Stimulated activated CD4-positive, alpha-beta T cell treated with anti-CD3 and anti-CD28 coated beads, Interleukin-2, amount 100 ng/mL, for 24 hours (primary cell): ENCODE measurements at places on chromosomes 6 and 20.

DNA sequence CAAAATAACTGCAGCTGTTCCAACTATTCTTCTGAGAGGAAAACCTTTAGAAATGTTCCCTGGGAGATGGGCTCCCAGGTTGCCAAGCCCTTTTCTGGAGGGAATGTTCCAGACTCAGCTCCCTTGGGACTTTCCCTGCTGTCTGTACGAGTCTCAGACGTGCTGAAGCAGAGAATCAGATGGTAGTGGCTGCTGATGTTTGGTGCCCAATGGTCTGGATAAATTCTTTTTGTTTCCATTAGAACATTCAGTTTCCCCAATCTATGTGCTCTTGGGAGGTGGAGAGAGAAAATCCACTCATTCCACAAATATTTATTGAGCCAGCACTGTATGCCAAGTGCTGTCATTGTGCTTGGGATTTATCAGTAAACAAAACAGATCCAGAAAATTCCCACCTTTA, 40.0 kb downstream of the SNHG17 start:
- DNase-seq = no peak

- DNase-seq = peak; percentile 48
Observed at GRCh38 chr6:166253281-166253681, 54.9 kb downstream of the PRR18 start.

DNA sequence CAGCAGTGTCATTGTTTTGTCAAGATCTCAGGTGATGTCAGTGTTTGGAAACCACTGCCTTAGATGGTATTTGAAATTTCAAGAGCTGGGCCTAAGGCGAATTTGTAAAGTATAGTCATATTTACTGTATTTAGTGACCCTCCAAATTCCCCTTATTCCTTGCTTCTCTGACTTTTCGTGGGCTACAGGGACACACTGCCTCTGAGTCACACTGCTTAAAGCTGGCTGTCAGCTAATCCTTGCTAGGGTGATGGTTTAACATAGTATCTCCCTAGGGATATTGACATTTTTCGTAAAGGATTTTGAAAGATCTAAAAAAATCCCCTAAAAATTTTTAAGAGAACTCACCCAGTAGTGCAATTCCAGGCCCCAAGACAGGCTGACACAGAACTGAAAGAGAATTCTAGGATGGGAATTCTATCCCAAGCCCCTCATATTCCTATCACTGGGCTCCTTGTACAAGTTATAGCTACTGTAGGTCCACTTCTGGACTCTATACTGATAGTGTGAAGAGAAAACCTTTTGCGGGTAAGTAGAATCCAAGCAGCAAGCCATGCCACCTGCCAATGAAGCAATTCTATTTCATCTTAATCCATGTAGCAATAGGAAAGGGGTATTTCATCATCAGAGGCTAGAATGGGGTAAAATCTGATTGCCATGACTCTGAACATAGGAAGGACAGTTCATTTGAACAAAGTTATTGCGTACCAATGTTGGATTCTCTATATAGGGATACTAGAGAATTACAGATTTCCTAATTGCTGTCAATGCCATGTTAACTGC, 4.3 kb downstream of the BMP6 start:
- no peak for DNase-seq

- DNase-seq = no peak
Observed at GRCh38 chr6:53539561-53539960, 5.3 kb downstream of the GCLC start.

DNA sequence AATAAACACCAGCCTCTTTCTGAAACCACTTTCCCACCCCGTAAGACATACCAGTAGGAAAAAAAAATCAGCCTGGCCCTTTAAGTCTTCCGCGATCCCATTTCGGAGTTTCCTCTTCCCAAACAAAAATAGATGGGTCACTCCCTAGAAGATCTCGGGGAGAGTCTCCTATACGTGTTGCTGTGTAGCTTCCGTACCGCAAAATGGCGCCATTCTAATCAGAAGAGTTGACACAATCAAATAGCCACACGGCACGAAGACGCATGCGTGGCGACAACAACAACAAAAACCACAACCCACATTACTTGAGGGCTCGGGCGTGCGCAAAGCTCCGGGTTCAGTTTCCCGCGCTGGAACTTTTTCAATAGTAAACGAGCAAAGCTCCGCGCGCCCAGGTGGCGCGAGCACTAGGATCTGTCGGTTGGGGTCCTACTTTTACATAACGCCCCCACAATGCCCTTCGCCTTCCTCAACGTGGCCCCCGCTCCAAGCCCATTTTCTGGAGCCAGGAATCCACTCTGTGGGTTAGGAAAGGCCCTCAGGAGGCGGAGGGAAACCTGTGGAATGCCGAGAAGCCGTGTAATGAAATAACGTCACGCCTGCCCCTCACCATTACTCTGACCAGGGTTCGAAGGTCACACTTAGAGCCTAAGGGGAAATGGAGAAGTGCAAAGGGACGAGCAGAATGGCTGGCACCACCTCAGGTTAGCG, at the start of gene GPANK1:
TSS of gene GPANK1 (minus strand) at position 208 of the 711 bp plus-strand sequence. CDS start 519 bp downstream, outside the sequence.
- peak; percentile 91 for DNase-seq

GRCh38 chr6:43823879-43824702, 54.1 kb downstream of the VEGFA start:
- DNase-seq = no peak

- DNase-seq = no peak
Observed at GRCh38 chr6:35755278-35755924, 18.6 kb downstream of the ARMC12 start.

DNA sequence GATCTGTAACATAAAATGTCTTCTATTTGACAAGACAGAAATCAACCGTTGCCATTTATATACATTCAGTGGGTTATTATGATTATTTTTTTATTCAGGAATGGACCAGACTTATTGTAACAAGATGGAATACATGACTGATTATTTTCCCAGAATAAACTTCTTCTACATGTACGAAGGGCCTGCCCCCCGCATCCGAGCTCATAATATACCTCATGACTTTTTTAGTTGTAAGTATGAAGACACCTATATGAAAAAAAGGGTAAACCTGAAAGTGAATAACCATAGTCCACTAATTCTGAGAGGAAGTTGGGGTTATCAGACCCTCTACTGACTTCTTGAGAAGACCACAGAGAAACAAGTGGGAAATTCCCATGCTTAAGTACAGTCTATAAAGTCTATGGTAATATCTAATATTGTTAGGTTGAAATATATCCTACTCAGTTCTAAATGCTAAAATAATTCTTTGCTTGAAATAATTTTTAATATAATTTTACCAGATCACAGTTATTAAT, 15.9 kb downstream of the OR2A4 start:
- no peak for DNase-seq

DNA sequence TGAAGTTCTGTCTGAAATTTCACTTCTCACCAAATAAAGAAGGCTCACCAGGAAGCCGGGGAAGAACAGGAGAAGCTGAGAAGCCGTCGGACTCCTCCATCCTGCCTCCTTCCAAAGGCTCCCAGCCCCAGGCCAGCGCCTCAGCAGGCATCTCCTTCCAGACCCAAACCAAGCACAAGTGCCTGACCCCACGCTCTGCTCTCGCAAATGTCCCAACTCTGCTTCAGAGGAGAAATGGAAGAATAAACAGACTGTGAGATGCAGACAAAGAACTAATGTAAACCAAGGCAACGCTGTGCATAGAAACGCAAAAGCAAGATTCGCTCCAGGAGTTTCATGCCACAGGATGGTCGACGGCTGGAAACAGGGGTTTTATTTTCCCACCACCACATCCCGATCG, 100.3 kb upstream of the EXOC2 start:
- DNase-seq = no peak

- no peak for DNase-seq
Observed at GRCh38 chr6:105790635-105791034, 295.5 kb upstream of the PRDM1 start.

- no peak for DNase-seq
Observed at GRCh38 chr6:32833664-32834063, 4.9 kb downstream of the TAP2 start.

GRCh38 chr6:119669221-119669620, 319.7 kb upstream of the MAN1A1 start:
- no peak for DNase-seq

DNA sequence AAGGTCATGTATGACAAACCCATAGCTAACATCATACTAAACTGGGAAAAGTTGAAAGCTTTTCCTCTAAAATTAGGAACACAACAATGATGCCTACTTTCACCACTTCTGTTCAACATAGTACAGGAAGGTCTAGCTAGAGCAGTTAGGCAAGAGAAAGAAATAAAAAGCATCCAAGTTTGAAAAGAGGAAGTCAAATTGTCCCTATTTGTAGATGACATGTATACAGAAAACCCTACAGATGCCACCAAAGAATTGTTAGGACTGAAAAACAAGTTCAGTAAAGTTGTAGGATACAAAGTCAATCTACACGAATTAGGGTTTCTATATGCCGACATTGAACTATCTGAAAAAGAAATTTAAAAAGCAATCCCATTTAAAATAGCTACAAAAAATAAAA, 89.4 kb upstream of the GLP1R start:
- DNase-seq = no peak

- no peak for DNase-seq
Observed at GRCh38 chr20:23008667-23009066, 26.4 kb upstream of the SSTR4 start.

DNA sequence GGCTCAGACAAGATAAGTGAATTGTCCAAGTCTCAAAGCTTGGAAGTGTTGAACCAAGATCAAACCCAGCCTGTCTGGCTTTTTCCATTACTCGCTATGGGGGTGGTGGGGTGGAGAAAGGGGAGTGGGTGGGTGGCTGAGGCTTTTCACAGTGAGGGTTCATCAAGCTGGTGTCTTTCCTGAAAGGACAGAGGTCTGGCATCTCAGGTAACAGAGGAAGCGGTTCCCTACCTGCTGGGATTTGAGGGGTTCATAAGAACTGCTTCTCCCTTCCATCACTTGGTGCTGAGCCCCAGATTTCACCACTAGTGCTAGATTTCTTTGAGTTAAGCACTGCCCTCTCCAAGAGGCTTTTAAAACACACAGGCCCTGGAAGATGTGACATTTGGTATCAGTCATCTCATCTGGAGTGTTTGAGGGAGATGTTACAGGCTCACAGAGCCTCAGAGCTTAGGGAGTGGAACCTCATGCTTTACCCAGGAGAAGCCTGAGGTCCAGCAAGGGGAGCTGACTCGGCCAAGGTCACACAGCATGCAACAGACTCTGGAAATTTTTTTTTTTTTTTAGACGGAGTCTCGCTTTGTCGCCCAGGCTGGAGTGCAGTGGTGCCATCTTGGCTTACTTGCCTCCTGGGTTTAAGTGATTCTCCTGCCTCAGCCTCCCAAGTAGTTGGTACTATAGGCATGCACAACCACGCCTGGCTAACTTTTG, 6.0 kb upstream of the VEGFA start:
- DNase-seq = no peak

DNA sequence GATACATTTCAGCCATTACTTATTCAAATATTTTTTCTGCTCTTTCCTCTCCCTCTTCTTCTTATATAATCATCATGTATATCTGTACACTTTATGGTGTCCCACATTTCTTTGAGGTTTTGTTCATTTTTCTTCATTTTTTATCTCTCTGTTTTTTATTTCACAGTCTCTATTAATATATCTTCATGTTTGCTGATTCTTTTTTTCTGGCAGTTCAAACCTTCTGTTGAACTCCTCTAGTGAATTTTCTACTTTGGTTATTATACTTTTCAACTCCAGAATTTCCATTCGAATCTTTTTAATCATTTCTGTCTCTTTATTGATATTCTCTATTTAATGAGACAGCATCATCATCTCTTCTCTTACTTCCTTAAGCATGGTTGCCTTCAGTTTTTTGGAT, 38.9 kb upstream of the FOXC1 start:
- no peak for DNase-seq

DNA sequence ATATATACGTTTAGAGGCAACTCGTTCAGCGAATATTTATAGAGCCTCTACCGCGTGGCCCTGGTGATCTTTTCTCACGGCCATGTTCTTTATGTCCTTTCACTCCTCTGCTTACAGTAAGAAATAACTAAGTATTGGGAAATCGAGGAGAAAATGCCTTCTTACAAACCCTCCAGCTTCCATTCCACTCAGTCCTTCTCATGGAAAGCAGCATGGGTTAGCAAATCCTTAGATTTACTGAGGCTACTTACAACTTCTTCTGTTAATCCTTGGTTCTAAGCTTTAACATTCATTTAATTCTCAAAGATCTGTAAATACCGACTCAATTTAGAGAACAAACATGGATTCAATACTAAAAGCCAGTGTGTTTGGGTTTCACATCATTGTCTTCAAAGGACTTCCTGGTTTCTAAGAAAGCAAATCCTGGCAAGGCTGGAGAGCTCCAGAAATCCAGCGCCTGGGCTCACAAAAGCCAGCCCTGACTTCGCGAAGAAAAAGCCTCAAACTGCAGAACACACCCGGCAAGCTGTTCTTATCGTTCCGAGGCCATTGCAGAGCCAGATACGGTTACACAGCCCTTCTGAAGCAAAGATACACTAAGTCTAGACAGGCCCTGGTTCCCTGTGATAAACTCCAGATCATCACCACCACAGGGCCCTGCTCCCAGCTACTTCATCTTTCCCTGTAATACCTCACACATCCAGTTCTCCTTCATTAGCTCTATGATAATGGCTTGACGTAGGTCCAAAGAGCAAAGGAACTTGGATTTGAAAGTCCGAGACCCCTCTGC, 19.2 kb downstream of the AGPAT4 start:
- DNase-seq = no peak

- no peak for DNase-seq
Observed at GRCh38 chr6:3825331-3825831, 23.8 kb upstream of the FAM50B start.

DNA sequence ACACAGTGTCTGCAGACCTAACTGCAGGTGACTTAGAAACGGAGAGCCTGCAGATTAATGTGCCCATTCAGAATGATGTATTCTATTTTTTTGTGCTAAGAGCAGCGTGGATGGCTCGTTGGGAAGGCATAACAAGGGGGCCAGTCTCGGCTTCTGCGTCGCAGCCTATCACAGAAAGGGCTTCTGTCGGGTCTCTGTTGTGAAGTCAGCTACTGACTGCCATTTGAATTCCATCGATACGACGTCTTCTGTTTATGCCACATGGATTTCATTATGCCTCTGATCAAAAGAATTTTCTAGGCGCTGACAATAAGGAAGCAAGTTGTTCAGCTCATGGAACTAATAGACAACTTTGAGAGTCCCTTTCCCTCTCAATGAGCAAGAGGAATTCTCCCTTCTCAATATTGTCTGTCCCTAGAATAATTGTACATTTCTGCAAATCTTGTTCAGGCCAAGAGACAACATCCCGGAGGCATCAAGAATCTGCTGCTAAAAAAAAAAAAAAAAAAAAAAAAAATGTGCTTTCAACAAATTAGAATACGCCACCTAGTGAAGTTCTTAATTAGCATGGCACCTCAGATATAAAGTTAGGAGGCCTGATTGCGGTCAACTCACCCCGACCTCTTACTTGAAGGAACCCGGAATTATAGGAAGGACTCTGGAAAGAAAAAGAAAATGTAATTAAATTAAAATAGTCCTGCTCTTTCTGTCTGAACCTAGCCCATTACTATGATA, 223.9 kb downstream of the TSHZ2 start:
- DNase-seq = no peak

DNA sequence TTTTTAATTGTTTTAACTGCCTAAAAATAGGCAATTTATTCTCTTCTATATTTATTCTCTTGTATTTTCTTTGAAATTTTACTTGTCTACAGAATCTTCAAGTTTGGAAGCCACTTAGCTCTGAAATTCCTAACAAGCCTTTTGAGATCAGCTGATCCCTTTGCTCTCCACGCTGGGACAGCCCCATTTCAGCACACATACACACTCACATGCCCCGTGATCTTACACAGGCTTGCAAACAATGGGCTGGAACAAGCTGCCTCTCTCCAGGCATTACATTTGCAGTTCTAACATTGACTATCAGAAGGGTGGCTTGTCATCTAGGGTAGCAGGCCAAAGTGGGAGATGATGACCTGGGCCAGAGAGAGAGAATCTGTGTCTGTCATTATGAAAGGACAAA, 62.1 kb upstream of the RAB32 start:
- DNase-seq = no peak
